Frontal cortex (tissue), 4 donors: ENCODE measurements at places on chromosomes 1 and 21. TPM values are rescaled to one million over a fixed set of nuclear protein-coding genes. Genes with fewer than 3 reads are reported as not detected.
A peak's percentile ranks its signal among the peaks of the same experiment; 100 is the strongest.

The NCMAP gene
- total RNA-seq, result under 0.01 TPM

GRCh38 chr21:15000081-15000480 is 64.7 kb downstream of the NRIP1 start:
- no peak for DNase-seq

The FALEC gene
- 0.41 TPM for total RNA-seq

- DNase-seq, result no peak
Measured at GRCh38 chr1:77532641-77533040, 149.8 kb downstream of the ZZZ3 start.

DNA sequence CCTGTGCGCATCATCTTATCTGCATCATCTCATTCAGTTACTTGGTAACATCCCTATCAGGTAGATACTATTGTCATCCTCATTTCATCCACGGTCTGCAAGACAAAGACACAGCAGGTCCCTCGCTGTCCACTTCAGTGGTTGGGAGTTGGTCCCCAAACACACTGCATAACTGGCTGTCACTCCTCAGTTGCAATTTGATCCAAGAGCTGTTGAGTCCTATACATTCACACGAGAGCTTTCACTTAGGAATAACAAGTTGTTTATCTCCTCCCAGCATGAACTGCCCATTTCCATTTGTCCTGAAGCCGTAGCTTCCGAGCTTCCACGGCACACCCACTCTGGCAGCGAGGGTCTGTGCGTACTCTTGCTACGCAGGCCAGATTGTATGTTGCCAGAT is 472.0 kb downstream of the CAMTA1 start:
- DNase-seq, result no peak

The TNNI3K gene
- 17.1 TPM for total RNA-seq

- DNase-seq, result peak; percentile 49
Measured at GRCh38 chr1:21284206-21285054, 5.8 kb downstream of the ECE1 start.

DNA sequence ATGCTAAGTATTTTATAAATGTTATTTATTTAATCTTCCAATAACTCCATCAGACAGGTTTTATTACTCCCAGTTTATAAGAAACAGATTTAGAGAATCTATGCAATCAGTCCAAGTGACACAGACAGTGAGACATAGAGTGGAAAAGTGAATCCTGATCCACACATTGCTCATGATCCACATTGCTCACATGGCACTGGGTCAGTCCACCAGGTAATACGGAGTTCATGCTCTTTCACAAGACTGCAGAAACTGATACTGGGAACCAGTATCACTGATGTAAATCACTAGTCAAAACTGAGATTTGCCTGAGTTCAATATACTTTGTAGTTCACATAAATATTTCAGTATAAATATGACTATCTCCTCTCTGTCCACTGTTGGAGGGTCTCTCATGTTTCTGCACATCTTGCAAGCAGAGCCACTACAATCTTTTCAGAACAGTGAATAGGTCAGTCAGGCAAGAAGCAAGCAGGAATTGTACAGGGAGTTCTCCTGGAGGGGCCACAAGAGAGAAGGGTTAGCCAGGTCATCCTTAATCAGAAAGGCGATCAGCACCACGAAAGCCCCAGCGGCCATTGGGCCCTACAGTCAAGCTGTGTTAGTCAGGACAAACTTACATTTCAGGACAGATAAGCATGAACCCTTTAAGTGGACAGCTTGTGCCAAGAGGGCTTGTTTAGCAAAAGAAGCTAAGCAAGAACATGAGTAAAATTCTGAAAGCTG is 275.4 kb upstream of the NR5A2 start:
- no peak for DNase-seq
